ENCODE measurements at places on chromosomes 1 and 21.

GRCh38 chr1:77540501-77541161, 141.8 kb downstream of the ZZZ3 start:
- peak; percentile 50 for DNase-seq

GRCh38 chr1:216210081-216210480, 213.2 kb downstream of the USH2A start:
- no peak for DNase-seq

- DNase-seq, result no peak
Measured at GRCh38 chr1:145757420-145757819, 38.1 kb downstream of the CD160 start.

DNA sequence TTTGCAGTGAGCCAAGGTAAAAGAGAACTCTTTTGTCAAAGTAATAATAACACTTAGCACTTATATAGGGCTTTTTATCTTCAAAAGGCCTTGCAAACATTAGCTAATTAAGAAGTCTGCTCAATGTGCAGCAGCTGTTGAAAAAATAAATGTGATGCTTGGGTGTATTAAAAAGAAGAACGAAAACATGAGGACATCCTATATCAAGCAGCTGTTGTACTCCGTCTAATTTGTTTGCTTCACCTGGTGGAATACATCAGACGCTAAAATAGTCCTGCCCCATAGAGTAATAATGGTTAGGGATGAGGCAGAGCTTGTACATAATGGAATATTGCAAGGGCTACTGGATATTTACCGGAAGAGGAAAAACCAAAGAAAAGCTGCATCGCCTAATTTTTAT, 299.5 kb downstream of the ST6GALNAC3 start:
- DNase-seq, result no peak

GRCh38 chr21:38716942-38717341, 88.8 kb upstream of the ETS2 start:
- DNase-seq, result no peak

Measured in GM12865 (cell line).